Stimulated activated CD4-positive, alpha-beta T cell treated with anti-CD3 and anti-CD28 coated beads, Interleukin-1b, Interleukin-23, amount 100 ng/mL, for 1 hour (primary cell): ENCODE measurements at places on chromosomes 12 and 14.

GRCh38 chr14:32345311-32345791 lies 16.3 kb downstream of the AKAP6 start:
- no peak for DNase-seq

DNA sequence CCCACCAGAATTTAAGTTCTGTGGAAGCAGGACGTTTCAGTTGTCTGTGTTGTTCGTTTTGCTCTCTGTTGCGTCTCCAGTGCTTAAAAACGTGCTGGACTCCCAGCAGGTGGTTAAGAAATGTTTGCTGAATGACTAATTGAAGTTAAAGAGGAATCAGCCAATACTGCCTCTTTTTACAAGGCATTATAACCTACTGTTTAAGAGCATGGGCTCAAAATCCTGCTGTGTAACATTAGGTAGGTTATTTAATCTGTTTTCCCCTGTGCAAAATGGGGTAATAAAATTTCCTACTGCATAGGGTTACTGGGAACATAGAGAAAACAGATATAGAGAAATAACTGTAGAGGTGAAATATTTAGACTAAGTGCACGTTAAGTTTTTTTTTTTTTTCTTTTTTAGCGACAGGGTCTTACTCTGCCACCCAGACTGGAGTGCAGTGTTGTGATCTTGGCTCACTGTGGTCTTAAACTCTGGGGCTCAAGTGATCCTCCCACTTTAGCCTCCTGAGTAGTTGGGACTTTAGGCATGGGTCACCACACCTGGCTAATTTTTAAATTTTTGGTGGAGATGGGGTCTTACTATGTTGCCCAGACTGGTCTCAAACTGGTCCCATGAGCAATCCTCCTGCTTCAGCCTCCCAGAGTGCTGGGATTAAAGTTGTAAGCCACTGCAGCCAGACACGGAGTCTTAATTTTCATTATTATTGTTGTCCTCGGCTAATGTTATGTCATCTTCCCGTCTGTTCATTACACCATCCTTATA lies 139.4 kb upstream of the PRICKLE1 start:
- no peak for DNase-seq

- DNase-seq: no peak
Observed at GRCh38 chr12:75599061-75599460, 87.7 kb upstream of the KRR1 start.

DNA sequence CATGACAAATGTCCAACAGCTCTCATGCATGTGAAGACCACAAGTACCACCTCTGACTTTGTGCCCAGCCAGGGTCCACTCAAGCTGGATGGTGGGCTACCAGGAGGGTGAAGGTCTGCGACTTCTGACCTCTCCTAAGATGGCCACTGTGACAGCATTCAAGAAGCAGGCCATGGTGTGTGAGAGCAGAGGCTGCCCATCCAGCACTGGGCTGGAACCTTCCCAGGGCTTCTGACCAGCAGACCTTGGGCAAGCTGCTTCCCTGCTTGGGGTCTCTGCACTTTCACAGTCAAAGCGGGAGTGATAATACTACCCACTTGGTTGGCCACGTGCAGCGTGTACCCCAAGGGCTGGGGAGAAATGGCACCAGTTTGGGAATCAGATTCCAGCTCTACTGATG lies 10.4 kb downstream of the MMAB start:
- no peak for DNase-seq

DNA sequence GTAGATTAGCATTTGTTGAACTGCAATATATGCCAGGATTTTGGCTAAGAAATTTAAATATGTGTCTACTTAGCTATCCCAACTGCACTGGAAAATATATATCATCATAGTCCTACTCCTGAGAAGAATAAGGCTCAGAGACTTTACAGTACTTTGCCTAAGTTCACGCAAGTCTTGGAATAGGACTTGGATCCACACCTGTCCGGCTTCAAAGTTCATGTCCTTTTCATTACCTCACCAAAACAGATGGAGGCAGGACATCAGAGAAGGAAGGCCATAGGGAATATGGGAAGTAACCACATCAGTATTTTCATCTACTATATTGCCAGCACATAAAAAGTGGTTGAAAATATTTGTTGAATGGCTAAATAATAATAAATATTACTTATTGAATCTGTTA lies 358.5 kb downstream of the PRKD1 start:
- no peak for DNase-seq

DNA sequence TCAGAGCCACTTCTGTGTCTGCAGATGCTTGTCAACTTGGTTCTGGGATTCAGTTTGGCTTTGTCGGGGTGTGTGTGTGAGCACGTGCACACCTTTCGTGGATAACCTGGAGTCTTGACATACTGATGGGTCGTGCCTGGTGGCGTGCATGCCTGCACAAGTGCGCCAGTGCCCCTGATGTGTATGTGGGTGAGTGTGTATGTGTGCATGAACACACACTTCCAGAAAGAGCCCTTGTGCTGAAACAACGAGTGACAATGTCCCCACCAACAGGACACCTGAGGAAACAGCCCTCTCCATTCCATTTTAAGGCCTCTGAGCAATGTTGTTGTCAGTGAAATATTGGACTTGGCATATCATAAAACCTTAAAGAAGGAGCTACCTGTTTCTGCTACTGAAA lies 53.9 kb downstream of the SMUG1 start:
- no peak for DNase-seq

DNA sequence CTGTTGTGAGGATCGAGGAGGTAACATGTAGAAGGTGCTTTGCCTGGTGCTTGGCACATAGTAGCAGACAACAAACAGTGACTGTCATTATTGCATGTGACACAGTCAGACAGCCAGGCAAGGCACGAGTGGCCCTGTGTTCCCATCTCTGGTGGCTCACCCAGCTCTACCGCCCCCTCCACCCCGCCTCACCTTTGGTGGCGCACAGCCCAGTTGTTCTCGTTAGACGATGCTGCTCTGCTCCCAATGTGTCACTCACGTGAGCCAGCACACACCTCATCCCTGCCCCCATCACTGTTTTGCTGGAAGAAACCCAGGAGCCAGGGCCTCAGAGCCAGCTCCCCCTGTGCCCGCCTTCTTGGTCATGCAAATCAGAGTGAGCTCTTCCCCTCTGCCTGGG lies 113.3 kb downstream of the CALM1 start:
- DNase-seq: no peak

- DNase-seq: no peak
Observed at GRCh38 chr12:53074999-53075370, 4.2 kb downstream of the SPRYD3 start.

DNA sequence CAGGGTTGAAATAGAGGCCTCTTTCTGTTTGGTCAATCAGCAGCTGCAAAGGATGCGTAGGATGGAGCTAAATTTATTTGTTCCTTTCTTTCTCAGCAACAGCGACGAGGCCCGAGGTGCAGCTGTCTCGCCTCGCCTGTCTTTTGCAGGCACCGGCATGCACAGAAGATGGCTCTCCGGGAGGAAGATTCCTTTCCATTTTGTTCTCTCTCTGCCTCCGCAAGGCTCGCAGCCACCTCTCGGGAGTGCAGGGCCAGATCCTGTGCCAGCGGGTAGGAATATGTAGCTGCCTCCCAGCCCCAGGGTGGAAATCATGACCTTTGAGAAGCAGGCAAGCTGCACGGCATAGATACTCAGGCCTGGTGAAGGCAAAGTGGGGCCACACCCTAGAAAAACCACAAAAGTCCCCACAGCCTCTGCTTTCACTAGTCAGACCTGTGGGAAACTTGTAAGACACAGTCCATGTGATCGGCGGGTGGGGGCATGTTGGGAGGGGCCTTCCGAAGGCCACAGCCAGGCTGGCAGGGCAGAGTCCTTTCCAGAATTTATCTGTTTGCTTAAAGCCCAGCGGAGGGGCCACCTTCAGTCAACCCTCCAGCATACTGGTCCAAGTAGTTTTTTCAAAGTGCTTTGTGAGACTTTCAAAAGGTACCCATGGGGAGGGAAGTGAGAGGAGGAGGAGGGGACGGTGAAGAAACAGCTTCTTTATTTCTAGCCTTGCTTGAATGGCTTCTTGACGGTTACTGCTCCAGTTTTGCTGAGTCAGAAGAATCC lies at the start of gene MAP1LC3B2:
Gene MAP1LC3B2, plus strand, starts transcription at position 220 of the 774 bp plus-strand sequence. CDS start 16,562 bp downstream, outside the sequence.
- peak; percentile 18 for DNase-seq

GRCh38 chr12:22268406-22268805 lies 66.1 kb downstream of the ST8SIA1 start:
- no peak for DNase-seq

DNA sequence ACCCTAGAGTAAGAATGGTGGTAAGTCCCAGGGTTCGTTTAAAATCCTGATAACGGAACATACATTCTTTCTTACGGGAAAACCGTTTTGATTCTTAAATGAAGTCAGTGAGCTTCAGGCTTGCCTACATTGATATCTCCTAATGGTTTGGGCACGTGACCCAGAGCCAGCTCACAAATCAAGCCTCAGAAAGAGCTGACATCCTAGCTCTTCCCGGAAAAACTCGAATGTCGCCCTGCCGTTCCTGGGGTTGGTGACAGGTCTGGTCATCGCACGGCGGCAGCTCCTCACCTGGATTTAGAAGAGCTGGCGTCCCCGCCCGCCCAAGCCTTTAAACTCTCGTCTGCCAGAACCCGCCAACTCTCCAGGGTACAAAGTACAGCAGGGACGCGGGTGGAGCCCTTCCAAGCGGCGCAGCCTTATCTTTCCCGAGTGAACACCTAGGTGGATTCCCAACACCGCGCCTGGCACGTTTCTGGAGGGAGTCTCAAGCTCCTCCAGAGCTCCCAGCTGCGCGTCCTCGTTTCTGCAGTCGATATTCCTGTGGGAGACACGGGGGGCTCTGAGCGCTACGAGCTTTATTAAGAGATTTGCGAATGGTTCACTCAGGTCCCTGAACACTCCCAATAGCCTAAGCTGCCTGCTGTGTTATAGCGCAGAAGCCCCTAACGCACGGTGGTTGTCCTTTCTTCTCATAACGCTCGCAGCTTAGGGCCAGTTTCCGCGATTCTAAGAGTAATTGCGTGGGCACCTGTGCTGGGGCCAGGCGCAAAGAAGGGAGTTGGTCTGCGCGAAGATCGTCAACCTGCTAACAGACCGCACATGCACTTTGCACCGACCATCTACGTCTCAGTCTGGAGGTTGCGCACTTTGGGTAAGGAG lies at the start of gene SSTR1:
Gene SSTR1, plus strand, starts transcription at position 169 of the 882 bp plus-strand sequence. CDS start 1,486 bp downstream, outside the sequence.
- no peak for DNase-seq

- DNase-seq: no peak
Observed at GRCh38 chr14:63457498-63457897, 85.7 kb downstream of the PPP2R5E start.

DNA sequence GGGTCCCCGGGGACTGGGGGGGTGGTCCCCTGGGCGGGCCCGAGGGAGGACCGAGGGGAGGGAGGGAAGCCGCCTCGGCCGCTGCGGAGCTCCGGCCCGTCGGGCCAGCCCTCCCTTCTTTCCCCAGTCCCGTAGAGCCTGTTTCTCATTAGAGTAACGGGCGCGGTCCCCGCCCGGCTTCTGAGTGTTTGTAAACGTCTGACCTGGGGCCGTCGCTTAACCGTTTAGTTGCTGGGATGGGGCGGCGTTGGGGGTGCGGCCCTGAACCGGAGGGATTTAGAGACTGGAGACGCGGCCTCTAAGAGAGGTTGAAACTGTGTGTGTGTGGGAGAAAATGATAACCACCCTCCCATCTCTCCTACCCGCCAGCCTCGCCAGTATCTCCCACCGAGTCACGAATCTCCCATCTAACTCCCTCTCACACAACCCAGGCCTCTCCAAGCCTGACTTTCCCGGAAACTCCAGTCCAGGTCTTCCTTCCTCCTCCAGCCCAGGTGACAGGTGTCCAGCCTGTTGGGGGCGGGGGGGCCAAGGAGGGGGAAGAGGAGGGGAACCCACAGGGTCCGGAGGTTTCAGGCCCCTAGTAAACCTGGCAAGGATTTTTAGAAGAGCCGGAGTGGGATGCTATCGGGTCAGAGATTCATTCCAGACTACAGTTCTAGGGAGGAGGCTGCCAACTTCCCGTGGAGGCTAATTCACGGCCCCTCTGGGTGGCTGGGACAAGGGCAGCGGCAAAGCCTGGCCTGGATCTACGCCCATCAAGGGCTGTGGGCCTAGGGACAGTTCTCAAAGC lies 1.1 kb upstream of the NFATC4 start:
- no peak for DNase-seq

- DNase-seq: no peak
Observed at GRCh38 chr12:92978607-92979006, 49.5 kb upstream of the EEA1 start.

DNA sequence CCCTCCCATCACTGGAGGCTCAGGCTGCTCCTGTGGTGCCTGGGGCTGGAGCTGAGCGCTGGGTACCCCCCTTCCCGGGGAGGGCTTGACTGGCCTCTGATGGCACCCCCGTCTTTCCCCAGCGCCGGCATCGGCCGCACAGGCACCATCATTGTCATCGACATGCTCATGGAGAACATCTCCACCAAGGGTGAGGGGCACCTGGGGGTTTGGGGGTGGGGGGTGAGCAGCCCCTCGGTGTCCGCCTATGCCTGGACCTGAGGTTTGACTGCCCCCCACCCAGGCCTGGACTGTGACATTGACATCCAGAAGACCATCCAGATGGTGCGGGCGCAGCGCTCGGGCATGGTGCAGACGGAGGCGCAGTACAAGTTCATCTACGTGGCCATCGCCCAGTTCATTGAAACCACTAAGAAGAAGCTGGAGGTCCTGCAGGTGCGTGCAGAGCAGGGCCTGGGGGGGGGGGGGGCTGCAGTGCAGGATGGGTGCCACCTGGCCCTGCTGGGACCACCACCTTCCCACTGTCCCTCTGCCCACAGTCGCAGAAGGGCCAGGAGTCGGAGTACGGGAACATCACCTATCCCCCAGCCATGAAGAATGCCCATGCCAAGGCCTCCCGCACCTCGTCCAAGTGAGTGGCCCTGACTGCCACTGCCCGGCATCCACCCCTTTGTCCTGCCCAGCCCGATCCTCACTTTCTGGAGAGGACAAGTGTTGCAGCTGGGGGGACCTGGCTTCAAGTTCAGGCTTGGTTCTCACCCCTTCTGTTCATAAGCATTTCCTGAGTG lies 8.8 kb downstream of the PTPN6 start:
- DNase-seq: no peak

DNA sequence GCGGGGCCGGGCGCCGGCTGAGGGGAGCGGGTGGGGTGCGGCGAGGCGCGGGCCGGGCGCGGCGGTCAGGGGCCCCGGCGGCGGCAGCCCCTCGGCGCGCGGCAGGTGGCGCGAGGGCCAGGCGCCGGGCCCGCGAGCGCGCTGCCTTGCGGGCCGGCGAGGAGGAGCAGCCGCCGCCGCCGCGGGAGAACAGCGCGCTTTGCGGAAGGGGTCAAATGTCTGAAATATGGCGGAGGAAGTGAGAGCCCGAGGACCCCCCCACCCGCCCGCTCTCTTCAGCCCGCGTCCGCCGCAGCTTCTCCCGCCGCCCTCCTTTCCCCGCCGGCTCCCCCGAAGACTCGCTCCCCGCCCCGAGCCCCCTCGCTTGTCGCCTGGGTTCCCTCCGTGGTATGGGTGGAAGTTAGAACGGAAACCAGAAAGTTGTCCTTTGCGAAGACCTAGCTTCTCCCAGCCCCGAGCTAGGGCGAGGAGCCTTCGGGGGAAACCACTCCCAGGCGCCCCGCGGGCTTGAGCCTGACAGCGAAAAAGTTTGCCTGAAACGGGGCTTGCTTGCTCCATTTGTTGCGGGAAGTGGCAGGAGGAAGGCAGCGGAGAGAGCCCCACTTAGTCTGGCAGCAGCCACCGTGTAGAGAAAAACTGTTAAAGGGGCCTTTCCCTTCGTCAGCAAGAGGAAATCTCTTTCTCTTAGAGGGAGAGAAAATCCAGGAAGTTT lies 551 bp downstream of the RAP1B start:
- DNase-seq: no peak
